ENCODE measurements at places on chromosomes 3 and 15.

- no peak for DNase-seq
Measured at GRCh38 chr15:33204926-33205325, 10.4 kb upstream of the FMN1 start.

DNA sequence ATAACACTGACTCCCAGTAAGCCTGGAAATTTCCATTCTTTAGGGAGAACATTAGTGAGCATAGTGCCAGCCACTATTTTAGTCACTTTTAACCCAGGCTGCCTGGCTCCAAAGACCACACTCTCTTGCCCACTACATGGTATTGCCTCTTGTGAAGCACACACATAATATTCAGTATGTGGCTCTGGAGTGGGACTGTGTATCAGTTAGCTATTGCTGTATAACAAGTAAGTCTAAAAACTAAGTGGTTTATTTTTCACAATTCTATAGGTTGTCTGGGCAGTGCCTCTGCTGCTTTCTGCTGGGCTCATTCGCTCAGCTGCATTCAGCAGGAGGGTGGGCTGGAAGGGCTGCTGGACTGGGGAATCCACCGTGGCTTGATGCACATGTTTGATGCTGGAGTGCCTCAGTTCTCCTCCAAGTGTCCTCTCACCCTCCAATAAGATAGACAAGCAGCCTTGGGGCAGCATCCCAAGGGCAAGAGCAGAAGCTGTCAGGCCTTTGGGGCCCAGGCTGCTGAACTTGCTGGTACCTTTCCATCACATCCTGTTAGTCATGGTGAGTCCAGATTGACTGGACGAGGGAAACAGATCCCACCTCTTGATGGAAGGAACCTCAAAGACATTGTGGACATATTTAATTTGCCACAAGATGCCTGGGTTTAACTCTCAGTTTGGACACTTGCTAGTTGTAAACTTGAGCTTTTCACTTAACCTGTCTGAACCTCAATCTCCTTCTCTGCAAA, 66.6 kb upstream of the TLE3 start:
- DNase-seq, result no peak

DNA sequence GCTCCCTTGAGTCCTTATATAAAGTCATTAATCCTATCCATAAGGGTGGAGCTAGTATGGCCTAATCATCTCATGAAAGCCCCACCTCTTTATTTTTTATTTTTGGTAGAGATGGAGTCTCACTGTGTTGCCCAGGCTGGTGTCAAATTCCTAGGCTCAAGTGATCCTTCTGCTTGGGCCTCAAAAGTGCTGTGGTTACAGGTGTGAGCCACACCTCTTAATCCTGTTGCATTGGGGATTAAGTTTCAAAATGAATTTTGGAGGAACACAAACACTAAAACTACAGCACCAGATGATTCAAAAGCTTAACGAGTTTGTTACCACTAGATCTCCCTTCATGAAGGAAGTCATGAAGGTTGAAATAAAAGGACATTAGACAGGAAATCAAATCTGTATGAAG, 27.7 kb downstream of the RAB7A start:
- no peak for DNase-seq

DNA sequence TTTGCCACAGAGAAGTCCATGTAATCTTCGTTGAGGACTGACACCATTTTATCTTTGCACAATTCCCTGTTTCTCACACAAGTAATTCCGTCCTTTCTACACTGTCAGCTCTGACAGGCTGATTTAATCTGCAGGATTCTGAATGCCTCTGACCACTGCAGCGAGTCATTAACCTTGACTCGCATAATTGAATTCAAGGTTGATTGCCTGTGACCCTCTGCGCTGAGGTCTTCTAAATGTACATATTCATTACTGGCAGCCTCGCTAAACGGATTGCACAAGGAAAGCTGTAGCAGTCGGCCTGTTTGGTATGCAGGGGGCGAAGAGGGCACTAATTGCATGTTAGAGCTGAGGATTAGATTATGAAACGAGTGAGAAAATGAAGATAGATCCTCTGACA, 147.8 kb downstream of the SHOX2 start:
- no peak for DNase-seq

DNA sequence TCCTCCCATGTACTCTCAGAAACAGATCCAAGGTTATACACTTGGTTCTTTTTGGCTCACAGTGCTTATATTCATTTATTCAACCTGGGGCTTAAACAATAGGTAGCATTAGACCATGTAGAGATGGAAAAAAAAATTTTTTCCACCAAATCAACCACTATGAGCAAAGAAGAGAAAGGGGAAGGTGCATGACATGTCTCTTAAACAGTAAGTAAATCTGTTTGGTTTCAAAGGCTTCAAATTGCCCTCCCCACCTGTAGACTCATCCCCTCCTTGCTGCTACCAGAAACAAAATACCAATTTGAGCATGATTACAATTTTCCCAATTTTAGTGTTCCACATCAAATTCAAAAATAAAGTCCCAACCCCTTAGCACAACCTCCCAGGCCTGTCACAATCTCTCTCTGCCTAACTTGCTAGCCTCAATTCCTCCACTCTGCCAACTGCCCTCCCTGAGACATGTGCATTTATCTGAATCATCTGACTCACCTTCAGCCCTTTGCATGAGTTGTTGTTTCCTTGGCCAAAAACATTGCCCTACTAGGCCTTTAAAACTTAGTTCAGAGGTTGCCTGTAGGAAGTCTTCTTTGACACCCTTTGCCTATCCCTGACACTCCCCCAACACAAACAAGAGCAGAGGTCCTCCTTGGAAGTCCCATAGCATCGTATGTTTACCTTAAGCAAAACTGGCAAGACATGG, 30.3 kb upstream of the TSC22D2 start:
- no peak for DNase-seq

All from cardiac muscle cell (in vitro differentiated cells and primary cell).